ENCODE measurements at places on chromosomes 1 and 21. TPM values are rescaled to one million over a fixed set of nuclear protein-coding genes. Genes with fewer than 3 reads are reported as not detected.

DNA sequence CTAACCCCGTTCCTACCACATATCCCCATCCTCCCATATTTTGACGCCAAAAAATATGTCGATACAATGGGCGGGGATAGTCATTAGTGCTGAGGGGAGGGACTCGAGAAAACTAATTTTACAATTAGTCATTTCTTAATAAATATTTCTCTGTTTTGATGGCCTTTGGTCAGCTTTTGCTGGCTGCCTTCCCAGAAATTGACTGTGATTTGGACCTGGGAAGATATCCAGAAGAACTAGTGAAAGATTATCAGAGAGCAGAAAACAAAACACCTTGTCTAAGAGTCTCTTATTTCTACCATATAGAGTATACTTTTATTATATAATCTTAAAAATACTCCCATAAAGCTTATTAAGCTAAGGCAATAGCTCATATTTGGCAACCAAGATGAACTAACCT is 247.6 kb downstream of the MRPL39 start:
- no peaks in the 10 kb centered on the region for H3K36me3 ChIP-seq
- DNase-seq: no peak
- no peak overlapping the region for H3K4me3 ChIP-seq
- no peak overlapping the region for H3K27ac ChIP-seq

- H3K4me3 ChIP-seq: no peak overlapping the region
- H3K27ac ChIP-seq: no peak overlapping the region
- no peaks in the 10 kb centered on the region for H3K4me1 ChIP-seq
- no peaks in the 10 kb centered on the region for H3K27me3 ChIP-seq
- no peaks in the 10 kb centered on the region for H3K36me3 ChIP-seq
Measured at GRCh38 chr21:29673096-29673610, 266.6 kb downstream of the GRIK1 start.

DNA sequence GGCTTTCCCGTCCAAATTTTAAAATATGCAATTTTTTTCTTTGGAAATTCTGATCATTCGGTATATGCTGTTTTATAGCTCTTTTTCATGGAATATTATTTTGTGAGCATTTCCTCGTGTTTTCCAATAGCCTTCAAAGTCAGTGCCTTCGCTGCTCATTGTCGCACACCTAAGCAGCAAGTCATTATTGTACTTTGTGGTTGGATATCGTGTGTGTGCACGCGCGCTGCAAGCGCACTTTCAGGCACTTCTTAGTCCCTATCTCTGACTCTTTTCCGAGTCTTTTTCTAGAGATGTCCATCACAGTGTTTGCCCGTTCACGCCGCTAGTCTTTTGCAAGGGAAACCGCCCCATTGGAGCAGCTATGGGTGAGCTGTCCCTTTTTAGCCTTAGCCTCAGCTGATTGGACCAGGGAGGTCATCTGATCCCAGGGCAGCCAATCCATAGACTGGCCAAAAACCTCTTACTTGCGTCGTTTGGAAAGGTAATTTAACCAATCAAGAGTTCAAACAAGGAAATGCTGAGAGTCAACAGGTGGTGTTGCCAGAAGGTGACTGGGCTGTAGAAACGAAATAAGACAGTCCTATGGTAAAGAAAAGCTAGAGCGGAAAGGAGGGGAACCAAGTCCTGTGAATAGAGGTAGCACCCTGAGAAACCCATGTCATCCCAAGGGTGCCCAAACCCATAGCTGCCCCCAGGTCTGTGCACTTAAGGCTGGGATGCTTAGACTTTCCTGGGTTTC is 710 bp upstream of the HYI start:
- peaks cover 26% of the 10 kb centered on the region for H3K36me3 ChIP-seq
- peak overlapping the region; percentile 91 for H3K27ac ChIP-seq
- H3K4me1 ChIP-seq: peaks cover 6% of the 10 kb centered on the region
- DNase-seq: peak; percentile 85
- H3K27me3 ChIP-seq: no peaks in the 10 kb centered on the region

- H3K27me3 ChIP-seq: no peaks in the 10 kb centered on the region
- no peak overlapping the region for H3K4me3 ChIP-seq
- H3K27ac ChIP-seq: no peak overlapping the region
- DNase-seq: no peak
- H3K4me1 ChIP-seq: no peaks in the 10 kb centered on the region
Measured at GRCh38 chr1:232327269-232327668, 302.7 kb downstream of the SIPA1L2 start.

- DNase-seq: no peak
- H3K4me3 ChIP-seq: no peak overlapping the region
- H3K36me3 ChIP-seq: no peaks in the 10 kb centered on the region
- H3K27ac ChIP-seq: no peak overlapping the region
- H3K4me1 ChIP-seq: no peaks in the 10 kb centered on the region
- no peaks in the 10 kb centered on the region for H3K27me3 ChIP-seq
Measured at GRCh38 chr1:188594542-188595235, 1765.9 kb downstream of the PLA2G4A start.

DNA sequence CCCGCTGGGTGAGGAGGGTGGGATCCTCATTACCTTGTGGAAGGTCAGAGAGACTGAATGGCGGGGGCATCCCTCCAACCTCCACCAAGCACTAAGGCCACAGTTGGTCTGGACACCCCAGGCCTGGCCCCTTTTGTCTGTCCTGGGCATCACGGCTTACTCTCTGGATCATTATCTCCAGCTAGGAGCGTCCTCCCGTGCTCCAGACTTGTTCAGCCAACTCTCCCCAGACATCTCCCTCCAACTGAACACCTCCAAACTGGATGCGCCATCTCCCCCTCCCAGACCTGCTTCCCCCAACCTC is 7.3 kb upstream of the GJB5 start:
- H3K27ac ChIP-seq: no peak overlapping the region
- no peak for DNase-seq
- no peaks in the 10 kb centered on the region for H3K27me3 ChIP-seq

FNDC5 gene
- total RNA-seq: 0.65 TPM

GRCh38 chr1:6300342-6301048 is 39.6 kb upstream of the GPR153 start:
- H3K27ac ChIP-seq: no peak overlapping the region
- H3K27me3 ChIP-seq: no peaks in the 10 kb centered on the region
- no peak for DNase-seq
- H3K36me3 ChIP-seq: no peaks in the 10 kb centered on the region
- no peaks in the 10 kb centered on the region for H3K4me1 ChIP-seq

SLC44A3 gene
- total RNA-seq: 19.3 TPM

DNA sequence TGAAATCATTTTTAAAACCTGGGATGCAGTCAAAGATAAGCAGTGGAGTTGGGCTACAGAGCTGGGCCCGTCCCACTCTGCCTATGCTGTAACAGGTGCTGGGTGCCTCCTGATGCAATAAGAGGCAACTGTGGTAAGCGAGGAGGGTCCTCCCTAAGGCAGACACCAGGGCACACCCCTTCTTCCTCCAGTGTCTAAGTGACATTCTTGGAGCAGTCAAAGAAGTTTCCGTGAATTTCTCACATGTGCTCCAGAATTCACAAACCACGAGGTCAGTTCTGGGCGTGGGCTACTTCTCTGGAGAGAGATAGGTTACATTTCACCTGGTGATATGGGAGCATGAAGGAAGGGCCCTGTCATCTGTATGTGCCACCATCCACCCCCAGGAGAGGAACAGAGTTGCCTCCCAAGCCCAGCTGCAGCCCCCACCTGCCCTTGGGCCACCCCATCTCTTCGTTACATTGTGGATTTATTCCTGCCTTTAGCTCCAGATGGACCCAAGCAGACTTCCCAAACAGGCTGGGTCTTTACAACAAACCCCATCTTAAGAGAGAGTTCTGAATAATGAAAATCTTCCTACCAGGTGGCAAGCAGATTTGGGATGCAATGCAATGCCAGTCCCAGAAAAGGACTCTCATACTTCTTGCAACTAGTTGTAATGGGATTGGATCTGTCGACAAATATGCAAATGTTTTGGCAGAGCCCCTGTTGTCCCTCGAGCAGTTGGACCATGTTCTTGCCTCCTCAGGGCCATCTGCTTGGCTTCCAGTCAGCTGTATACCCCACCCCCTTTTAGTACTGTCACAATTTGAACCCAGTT is 82.5 kb upstream of the CNTN2 start:
- no peak for DNase-seq
- no peaks in the 10 kb centered on the region for H3K36me3 ChIP-seq
- H3K4me1 ChIP-seq: no peaks in the 10 kb centered on the region
- no peaks in the 10 kb centered on the region for H3K27me3 ChIP-seq
- H3K27ac ChIP-seq: no peak overlapping the region
- no peak overlapping the region for H3K4me3 ChIP-seq

CYP4Z1 gene
- total RNA-seq: 1.4 TPM

MAP3K21 gene
- 9.2 TPM for total RNA-seq
